ENCODE measurements at places on chromosomes 1 and 21. TPM values are rescaled to one million over a fixed set of nuclear protein-coding genes. Genes with fewer than 3 reads are reported as not detected.

Gene SPRR2F
- total RNA-seq: not detected

Gene VWA5B1
- total RNA-seq: not detected

Gene CLCNKB
- total RNA-seq: 0.54 TPM

Gene IL12RB2
- total RNA-seq: under 0.01 TPM

Gene ADORA1
- total RNA-seq: 15.8 TPM

Gene RAB3GAP2
- total RNA-seq: 47.6 TPM

Measured in articular chondrocyte of knee joint (primary cell).